T-helper 17 cell (primary cell): ENCODE measurements at places on chromosomes 6 and 20. TPM values are rescaled to one million over a fixed set of nuclear protein-coding genes. Genes with fewer than 3 reads are reported as not detected.

DNA sequence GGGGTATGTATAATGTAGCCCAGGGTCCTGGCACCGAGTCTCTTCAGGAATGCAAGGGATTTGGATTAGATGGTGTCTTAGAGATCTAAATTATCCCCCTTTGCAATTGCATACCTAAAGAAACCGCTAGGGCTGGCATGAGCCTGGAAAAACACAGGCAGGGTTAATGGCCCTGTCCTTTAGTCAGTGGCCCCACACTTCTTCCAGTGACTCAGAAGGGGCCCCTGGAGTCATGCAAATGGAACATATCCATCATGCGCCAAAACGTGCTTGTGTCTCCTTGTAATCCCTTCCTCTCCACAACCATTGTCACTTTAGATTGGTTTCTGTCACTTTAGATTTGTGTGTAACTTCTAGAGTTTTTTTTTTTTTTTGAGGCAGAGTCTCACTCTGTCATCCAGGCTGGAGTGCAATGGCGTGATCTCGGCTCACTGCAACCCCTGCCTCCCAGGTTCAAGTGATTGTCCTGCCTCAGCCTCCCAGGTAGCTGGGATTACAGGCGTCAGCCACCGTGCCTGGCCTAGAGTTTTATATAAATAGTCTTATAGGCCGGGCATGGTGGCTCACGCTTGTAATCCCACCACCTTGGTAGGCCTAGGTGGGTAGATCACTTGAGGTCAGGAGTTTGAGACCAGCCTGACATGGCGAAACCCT lies 8.7 kb upstream of the MYBL2 start:
- peak overlapping the region; percentile 95 for H3K4me3 ChIP-seq
- H3K4me1 ChIP-seq = peaks cover 3% of the 10 kb centered on the region
- H3K27me3 ChIP-seq = no peaks in the 10 kb centered on the region
- H3K36me3 ChIP-seq = no peaks in the 10 kb centered on the region

Gene SAMD5
- total RNA-seq = not detected

DNA sequence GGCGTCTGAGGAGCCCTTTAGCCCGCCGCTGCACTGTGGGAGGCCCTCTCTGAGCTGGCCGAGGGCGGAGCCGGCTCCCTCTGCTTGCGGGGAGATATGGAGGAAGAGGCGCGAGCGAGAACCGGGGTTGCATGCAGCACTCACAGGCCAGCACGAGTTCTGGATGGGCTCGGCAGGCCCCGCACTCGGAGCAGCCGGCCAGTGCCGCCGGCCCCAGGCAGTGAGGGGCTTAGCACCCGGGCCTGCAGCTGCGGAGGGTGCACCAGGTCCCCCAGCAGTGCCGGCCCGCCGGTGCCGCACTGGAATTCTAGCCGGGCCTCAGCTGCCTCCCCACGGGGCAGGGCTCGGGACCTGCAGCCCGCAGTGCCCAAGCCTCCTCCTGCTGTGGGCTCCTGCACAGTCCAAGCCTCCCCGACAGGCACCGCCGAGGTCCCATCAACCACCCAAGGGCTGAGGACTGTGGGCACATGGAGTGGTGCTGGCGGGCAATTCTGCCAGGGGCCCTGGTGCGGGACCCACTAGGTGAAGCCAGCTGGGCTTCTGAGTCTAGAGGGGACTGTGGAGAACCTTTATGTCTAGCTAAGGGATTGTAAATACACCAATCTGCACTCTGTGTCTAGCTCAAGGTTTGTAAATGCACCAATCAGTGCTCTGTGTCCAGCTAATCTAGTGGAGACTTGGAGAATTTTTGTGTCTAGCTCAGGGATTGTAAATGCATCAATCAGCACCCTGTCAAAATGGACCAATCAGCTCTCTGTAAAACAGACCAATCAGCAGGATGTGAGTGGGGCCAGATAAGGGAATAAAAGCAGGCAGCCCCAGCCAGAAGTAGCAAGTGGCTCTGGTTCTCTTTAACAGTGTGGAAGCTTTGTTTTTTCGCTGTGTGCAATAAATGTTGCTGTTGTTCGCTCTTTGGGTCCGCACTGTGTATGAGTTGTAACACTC lies 329.7 kb upstream of the JARID2 start:
- no peaks in the 10 kb centered on the region for H3K27me3 ChIP-seq
- no peak overlapping the region for H3K4me3 ChIP-seq
- H3K4me1 ChIP-seq = peaks cover 6% of the 10 kb centered on the region
- H3K36me3 ChIP-seq = no peaks in the 10 kb centered on the region

DNA sequence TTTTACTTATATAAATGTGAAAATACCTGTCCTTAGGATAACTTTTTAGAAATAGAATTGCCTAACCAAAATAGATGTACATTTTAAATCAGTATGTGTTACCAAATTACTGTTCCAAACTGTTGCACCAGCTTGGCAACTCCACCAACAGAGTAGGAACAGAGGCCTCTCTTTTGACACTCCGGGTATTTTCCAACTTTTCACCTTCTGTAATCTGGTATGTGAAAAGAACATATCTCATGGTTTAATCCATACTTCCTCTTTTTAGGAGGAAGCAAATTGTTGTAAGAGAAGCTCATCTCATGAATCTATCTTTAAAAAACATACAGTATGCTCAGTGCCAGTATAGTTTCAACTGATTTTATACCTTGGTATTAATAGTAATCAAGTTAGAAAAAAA lies 24.9 kb downstream of the RNF144B start:
- no peak for DNase-seq
- H3K27ac ChIP-seq = no peak overlapping the region
- peaks cover 3% of the 10 kb centered on the region for H3K4me1 ChIP-seq
- no peak overlapping the region for H3K4me3 ChIP-seq
- peaks cover 5% of the 10 kb centered on the region for H3K36me3 ChIP-seq

DNA sequence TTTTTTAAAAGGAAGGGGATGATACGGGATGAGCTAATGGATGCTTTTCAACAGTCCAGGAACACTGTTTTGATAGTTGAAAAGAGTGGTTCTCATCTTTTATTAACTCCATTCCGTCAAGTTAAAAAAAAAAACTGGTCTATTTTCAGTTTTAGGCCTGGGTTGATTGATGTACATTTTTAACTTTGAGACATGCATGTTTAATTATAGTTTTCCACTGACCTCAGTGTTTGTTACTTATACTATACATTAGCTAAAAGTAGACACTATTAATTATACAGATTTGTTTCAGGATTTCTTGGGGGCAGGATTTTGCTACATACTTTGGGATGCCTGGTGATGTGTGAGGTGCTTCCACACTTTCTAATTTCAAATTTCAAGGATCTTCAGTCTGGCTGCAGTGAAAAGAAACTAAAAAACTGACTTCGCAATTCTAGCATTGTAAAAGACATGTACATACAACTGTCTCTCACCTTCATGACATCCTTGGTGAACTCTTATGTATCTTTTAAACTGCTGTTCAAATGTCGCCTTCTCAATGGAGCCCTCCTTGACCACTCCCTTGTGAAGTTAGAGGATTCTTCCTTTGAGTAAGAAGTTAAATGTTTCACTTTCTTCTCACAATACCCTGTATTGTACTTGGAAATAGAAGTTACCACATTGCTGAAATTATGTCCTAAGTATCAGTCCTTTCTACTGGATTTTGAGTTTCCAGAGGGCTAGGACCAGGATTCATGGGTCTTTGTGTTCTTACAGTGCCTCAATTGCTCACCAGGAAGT lies 101.7 kb downstream of the TSHZ2 start:
- no peak for DNase-seq
- H3K27me3 ChIP-seq = no peaks in the 10 kb centered on the region
- no peak overlapping the region for H3K4me3 ChIP-seq

DNA sequence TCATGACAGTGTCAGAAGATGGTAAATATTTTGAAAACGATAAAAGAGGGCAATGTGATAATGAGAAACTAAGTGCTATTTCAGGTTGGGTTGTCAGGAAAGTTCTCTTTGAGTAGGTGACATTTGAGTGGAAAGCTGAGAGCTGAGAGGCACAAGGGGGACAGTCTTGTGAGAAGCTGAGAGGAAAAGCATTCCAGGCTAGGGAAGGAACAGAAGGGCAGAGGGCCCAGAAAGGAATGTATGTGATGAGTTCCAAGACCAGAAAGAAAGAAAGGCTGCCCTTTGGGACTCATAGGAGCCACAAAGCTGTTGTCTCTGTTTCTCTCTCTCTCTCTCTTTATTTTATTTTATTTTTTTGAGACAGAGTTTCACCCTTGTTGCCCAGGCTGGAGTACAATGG lies 7.6 kb upstream of the RNF182 start:
- no peak overlapping the region for H3K4me3 ChIP-seq
- DNase-seq = no peak
- peaks cover 7% of the 10 kb centered on the region for H3K4me1 ChIP-seq
- H3K27ac ChIP-seq = no peak overlapping the region
- peaks cover 60% of the 10 kb centered on the region for H3K27me3 ChIP-seq
- no peaks in the 10 kb centered on the region for H3K36me3 ChIP-seq

Gene MLN
- not detected for total RNA-seq

Gene LY6G6C
- not detected for total RNA-seq

- peaks cover 2% of the 10 kb centered on the region for H3K36me3 ChIP-seq
- H3K4me3 ChIP-seq = no peak overlapping the region
- no peak for DNase-seq
These were observed 18.9 kb downstream of the PKIG start for GRCh38 chr20:44601236-44601671.

- peaks cover 7% of the 10 kb centered on the region for H3K27me3 ChIP-seq
- no peak overlapping the region for H3K4me3 ChIP-seq
- no peaks in the 10 kb centered on the region for H3K4me1 ChIP-seq
- peak overlapping the region; percentile 29 for H3K27ac ChIP-seq
- H3K36me3 ChIP-seq = no peaks in the 10 kb centered on the region
These were observed 76.5 kb downstream of the ADTRP start for GRCh38 chr6:11702089-11702488.

Gene OXT
- 0.62 TPM for total RNA-seq

DNA sequence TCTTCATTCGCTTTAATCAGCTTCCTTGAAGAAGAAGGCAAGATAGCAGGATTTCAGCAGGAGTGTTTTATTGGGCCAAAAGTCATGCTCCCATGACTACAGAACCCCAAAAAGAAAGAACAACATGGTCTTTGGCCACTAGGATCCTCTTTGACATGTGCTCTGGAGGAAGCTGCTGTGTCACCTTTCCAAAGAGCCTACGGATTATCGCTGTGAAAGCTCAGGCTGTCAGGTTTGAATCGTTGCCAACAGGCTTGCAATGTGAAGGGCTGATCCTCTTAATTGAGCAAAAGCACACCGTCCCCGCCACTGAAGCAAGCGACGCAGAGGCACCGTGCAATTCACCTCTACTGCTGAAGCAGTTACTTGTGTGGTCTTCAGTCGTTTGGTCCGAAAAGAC lies 29.0 kb downstream of the MYLIP start:
- H3K36me3 ChIP-seq = peaks cover 2% of the 10 kb centered on the region
- H3K27ac ChIP-seq = no peak overlapping the region
- DNase-seq = no peak
- no peaks in the 10 kb centered on the region for H3K27me3 ChIP-seq
- peaks cover 9% of the 10 kb centered on the region for H3K4me1 ChIP-seq
- no peak overlapping the region for H3K4me3 ChIP-seq
